ENCODE measurements at places on chromosomes 5 and 9. TPM values are rescaled to one million over a fixed set of nuclear protein-coding genes. Genes with fewer than 3 reads are reported as not detected.

The PCDHA3 gene
- 1.1 TPM for total RNA-seq

The UBE2QL1 gene
- total RNA-seq: 5.9 TPM

The DMRT3 gene
- total RNA-seq: not detected

The TMEM174 gene
- total RNA-seq: not detected

The PLAC8L1 gene
- not detected for total RNA-seq

The SH2D3C gene
- 3.5 TPM for total RNA-seq

The SLC6A18 gene
- total RNA-seq: not detected

The SUSD3 gene
- total RNA-seq: not detected

DNA sequence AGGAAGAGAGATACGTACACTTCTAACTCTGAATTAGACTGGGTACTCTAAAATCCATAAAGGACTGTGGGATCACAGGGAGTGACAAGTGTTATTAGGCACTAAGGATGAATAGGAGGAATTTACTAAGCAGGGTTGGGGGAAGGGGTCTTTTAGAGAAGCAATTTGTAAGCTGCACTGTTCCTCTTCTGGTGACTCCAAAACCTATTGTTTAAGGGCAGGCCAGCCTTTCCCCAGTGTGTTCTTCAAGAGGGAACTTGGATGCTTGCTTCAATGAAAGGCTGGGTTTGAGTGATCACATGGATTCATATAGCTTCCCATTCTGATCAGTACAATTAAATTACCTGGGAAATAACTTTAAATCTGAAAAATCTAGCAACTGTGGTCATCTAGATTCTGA is 71.8 kb downstream of the STX17 start:
- H3K4me1 ChIP-seq: peaks cover 10% of the 10 kb centered on the region
- H3K27ac ChIP-seq: no peak overlapping the region
- no peaks in the 10 kb centered on the region for H3K36me3 ChIP-seq
- H3K27me3 ChIP-seq: no peaks in the 10 kb centered on the region

GRCh38 chr5:153211076-153211475 is 279.4 kb upstream of the GRIA1 start:
- H3K27me3 ChIP-seq: no peaks in the 10 kb centered on the region
- no peak overlapping the region for H3K27ac ChIP-seq
- no peak overlapping the region for H3K4me3 ChIP-seq
- no peak for DNase-seq
- H3K36me3 ChIP-seq: no peaks in the 10 kb centered on the region
- H3K4me1 ChIP-seq: no peaks in the 10 kb centered on the region

- H3K36me3 ChIP-seq: no peaks in the 10 kb centered on the region
- no peak overlapping the region for H3K27ac ChIP-seq
- peaks cover 12% of the 10 kb centered on the region for H3K27me3 ChIP-seq
- no peak overlapping the region for H3K4me3 ChIP-seq
- no peaks in the 10 kb centered on the region for H3K4me1 ChIP-seq
Measured at GRCh38 chr9:34771007-34771406, 61.1 kb upstream of the CCL21 start.

DNA sequence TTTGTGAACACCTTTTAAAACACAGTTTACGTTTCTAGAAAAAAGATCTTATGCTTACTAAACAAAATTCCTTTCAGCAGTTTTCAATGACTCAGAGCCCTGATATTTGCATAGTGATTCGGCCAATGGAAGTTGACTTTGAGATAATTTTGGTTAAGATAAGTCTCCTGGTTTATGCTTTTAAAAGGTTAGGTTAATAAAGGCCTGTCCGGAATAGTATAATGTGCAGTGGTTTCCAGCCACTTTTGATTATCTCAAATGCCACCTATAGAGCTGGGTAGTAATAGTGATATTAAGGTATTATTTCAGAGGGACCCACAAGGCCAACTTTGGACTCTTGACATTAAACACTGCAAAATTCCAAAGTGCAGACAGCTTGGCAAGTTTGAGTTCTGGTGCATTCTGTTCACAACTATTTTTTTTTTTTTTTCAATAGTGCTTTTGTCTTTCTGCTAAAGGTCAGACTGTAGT is 86.1 kb downstream of the F2RL2 start:
- H3K4me1 ChIP-seq: no peaks in the 10 kb centered on the region
- no peak overlapping the region for H3K27ac ChIP-seq
- no peaks in the 10 kb centered on the region for H3K36me3 ChIP-seq

DNA sequence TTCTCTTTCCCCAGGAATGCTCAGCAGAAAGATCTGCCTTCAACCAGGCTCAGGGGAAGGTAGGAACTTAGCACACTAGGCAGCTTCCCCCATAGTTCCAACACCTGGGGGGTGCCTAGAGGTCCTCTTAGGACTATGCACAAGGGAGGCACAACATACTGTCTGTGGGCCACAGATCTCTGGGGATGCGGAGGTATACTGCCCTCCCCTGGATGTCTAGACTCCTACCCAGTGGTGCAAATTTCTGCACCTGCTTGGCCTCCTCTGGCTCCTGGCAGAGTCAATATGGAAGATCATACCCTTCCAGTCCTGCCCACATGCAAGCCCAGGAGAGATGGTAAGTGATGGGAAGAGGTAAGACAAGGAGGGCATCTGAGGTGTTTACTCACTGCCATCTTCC is 247.5 kb upstream of the DAPK1 start:
- no peak overlapping the region for H3K27ac ChIP-seq
- no peaks in the 10 kb centered on the region for H3K27me3 ChIP-seq
- DNase-seq: no peak
- H3K4me3 ChIP-seq: no peak overlapping the region
- H3K36me3 ChIP-seq: no peaks in the 10 kb centered on the region

DNA sequence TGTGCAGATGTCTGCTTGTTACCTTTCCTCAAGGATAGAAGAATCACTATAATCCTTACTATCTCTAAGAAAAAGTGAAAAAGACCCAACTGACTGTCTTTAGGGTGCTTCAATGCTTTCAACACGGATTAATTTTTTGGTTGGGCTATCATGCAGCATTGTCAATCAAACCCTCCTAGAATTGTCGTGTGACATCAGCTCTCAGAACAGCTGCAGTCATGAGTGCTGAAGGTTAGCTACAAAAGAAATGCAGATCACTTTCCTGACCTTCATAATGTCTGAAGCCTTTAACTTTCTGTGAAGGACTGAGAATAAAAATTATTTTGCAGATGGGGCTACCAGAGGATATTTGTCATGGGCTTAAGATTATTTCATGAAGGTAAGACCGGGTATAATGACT is 107.9 kb upstream of the EFNA5 start:
- H3K4me3 ChIP-seq: no peak overlapping the region
- DNase-seq: no peak
- peaks cover 12% of the 10 kb centered on the region for H3K4me1 ChIP-seq
- no peak overlapping the region for H3K27ac ChIP-seq
- peaks cover 21% of the 10 kb centered on the region for H3K27me3 ChIP-seq
- no peaks in the 10 kb centered on the region for H3K36me3 ChIP-seq

DNA sequence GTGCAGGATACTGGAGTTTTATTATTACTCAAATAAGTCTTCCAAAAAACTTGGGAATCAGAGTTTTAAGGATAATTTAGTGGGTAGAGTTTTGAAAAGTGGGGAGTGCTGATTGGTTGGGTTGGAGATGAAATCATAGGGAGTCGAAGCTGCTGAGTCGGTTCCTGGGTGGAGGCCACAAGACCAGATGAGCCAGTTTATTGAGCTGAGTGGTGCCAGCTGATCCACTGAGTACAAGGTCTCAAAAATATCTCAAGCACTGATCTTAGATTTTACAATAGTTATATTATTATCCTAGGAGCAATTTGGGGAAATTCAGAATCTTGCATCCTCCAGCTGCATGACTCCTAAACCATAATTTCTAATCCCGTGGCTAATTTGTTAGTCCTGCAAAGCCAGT is 804.9 kb upstream of the SEMA6A start:
- no peaks in the 10 kb centered on the region for H3K27me3 ChIP-seq
- H3K27ac ChIP-seq: no peak overlapping the region
- DNase-seq: no peak

GRCh38 chr5:177478711-177479646 is 5.5 kb upstream of the DBN1 start:
- H3K36me3 ChIP-seq: peaks cover 11% of the 10 kb centered on the region
- no peaks in the 10 kb centered on the region for H3K27me3 ChIP-seq
- peaks cover 8% of the 10 kb centered on the region for H3K4me1 ChIP-seq
- peak; percentile 93 for DNase-seq

DNA sequence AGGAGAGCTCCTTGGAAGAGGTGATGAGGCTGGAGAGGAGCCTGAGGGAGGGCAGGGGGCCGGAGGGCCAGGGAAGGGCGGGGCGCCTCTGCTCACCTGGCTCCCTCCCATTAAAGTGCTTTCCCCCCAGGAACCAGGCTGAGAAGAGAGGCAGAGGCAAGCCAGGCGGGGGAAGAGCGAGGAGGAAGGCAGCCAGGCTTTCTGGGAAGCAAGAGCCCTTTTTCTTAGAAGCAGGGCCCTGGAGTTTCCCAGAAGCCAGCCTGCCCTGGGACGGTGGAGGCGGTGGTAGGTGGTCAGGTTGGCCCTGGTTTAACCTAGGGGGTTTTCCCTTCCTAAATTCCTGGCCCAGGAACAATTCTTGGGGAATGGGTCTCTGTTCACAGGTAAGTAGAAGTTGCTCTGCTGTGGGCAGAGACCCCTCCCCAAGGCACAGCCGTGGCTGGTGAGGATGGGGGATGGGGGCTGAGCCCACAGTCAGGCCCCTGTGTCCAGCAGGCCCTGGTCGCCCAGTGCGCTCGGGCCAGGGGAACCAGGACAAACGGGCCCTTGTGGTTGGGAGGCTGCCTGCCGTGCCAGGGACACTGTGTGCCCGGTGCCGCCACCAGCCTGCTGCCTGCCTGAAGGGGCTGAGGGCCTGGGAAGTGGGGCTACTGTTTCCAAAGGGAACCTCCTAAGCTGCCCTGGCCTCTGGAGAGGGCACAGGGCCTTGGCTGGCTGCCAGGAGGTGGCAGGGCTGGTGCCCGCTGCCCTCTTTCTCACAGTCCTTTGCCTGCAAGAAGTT is 16.6 kb upstream of the RALGDS start:
- H3K36me3 ChIP-seq: no peaks in the 10 kb centered on the region
- no peak overlapping the region for H3K4me3 ChIP-seq
- H3K4me1 ChIP-seq: peaks cover 17% of the 10 kb centered on the region
- no peaks in the 10 kb centered on the region for H3K27me3 ChIP-seq
- DNase-seq: no peak

GRCh38 chr5:51172903-51173626 is 210.2 kb upstream of the ISL1 start:
- H3K27me3 ChIP-seq: no peaks in the 10 kb centered on the region
- H3K36me3 ChIP-seq: no peaks in the 10 kb centered on the region
- no peak overlapping the region for H3K4me3 ChIP-seq
- no peak for DNase-seq

DNA sequence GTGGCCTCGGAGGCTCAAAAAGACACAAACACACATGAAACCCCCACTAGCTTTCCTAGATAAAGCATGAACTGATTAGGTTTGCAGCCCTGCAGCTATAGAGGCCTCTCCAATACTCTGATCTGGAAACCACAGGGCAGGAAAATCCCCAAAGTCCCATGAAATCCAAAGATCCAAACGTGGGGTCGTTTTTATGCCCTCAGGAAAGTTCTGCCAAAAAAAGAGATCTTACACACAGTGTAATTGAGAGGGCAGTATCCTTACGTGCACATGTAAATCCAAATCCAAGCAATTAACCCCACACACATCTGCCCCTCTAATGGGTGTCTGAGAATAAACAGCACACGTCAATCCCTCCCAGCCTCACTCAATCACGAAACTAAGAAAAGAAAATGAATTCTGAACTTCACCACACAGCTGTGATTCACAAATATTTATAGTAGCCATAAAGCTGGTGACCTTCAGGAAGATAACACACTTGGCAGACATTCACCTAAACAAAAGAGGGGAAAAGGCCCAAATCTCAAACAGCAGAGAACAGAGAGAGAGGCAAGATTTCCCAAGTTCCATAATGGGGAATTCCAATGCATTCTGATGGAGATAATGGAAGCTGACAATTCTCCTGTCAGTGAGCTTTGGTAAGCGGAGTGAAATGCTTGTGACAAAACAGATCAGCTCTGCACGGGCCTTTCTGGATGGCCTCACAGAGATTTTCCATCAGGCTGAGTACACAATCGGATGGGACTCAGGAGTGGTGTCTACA is 114.2 kb downstream of the SEMA5A start:
- DNase-seq: peak; percentile 32
- no peaks in the 10 kb centered on the region for H3K36me3 ChIP-seq
- no peak overlapping the region for H3K4me3 ChIP-seq
- peaks cover 17% of the 10 kb centered on the region for H3K4me1 ChIP-seq
- H3K27me3 ChIP-seq: no peaks in the 10 kb centered on the region

GRCh38 chr9:136318111-136318775 is 9.1 kb upstream of the GPSM1 start:
- no peak overlapping the region for H3K4me3 ChIP-seq
- no peaks in the 10 kb centered on the region for H3K27me3 ChIP-seq
- H3K27ac ChIP-seq: no peak overlapping the region
- H3K4me1 ChIP-seq: no peaks in the 10 kb centered on the region
- no peak for DNase-seq

- no peak for DNase-seq
- H3K4me1 ChIP-seq: no peaks in the 10 kb centered on the region
- H3K27me3 ChIP-seq: peaks cover 59% of the 10 kb centered on the region
- H3K27ac ChIP-seq: no peak within 1 kb of the TSS
Measured at GRCh38 chr5:96433066-96433447, at the start of gene PCSK1. PCSK1 (minus strand) TSS chr5:96433248; CDS start chr5:96433042, 206 bp downstream.

GRCh38 chr9:7756088-7756487 is 43.5 kb downstream of the DMAC1 start:
- H3K27me3 ChIP-seq: no peaks in the 10 kb centered on the region
- H3K4me1 ChIP-seq: no peaks in the 10 kb centered on the region
- no peaks in the 10 kb centered on the region for H3K36me3 ChIP-seq
- no peak for DNase-seq
- no peak overlapping the region for H3K4me3 ChIP-seq

- H3K36me3 ChIP-seq: no peaks in the 10 kb centered on the region
- H3K4me3 ChIP-seq: no peak overlapping the region
- no peak for DNase-seq
- H3K4me1 ChIP-seq: peaks cover 22% of the 10 kb centered on the region
Measured at GRCh38 chr5:116467465-116467843, 107.2 kb downstream of the SEMA6A start.

GRCh38 chr5:125254267-125254666 is 507.8 kb upstream of the ZNF608 start:
- H3K36me3 ChIP-seq: no peaks in the 10 kb centered on the region
- H3K4me3 ChIP-seq: no peak overlapping the region
- no peak overlapping the region for H3K27ac ChIP-seq

GRCh38 chr9:129703667-129704355 is 38.4 kb downstream of the PRRX2 start:
- H3K4me1 ChIP-seq: peaks cover 7% of the 10 kb centered on the region
- H3K27ac ChIP-seq: no peak overlapping the region
- no peaks in the 10 kb centered on the region for H3K36me3 ChIP-seq

- DNase-seq: no peak
- no peaks in the 10 kb centered on the region for H3K27me3 ChIP-seq
- no peaks in the 10 kb centered on the region for H3K4me1 ChIP-seq
- H3K4me3 ChIP-seq: no peak overlapping the region
- H3K27ac ChIP-seq: no peak overlapping the region
- peaks cover 4% of the 10 kb centered on the region for H3K36me3 ChIP-seq
Measured at GRCh38 chr5:122019919-122020590, 58.0 kb downstream of the LOX start.

GRCh38 chr5:171155621-171156020 is 153.4 kb upstream of the TLX3 start:
- no peak overlapping the region for H3K4me3 ChIP-seq
- no peaks in the 10 kb centered on the region for H3K36me3 ChIP-seq
- H3K27ac ChIP-seq: no peak overlapping the region
- no peaks in the 10 kb centered on the region for H3K27me3 ChIP-seq
- peak; percentile 48 for DNase-seq

- no peak overlapping the region for H3K4me3 ChIP-seq
- no peaks in the 10 kb centered on the region for H3K4me1 ChIP-seq
- no peak overlapping the region for H3K27ac ChIP-seq
- H3K27me3 ChIP-seq: no peaks in the 10 kb centered on the region
- H3K36me3 ChIP-seq: no peaks in the 10 kb centered on the region
Measured at GRCh38 chr9:88287972-88288371, 100.3 kb upstream of the SPIN1 start.

Measured in cardiac muscle cell (in vitro differentiated cells and primary cell).